ENCODE measurements at places on chromosomes 11 and 22.

DNA sequence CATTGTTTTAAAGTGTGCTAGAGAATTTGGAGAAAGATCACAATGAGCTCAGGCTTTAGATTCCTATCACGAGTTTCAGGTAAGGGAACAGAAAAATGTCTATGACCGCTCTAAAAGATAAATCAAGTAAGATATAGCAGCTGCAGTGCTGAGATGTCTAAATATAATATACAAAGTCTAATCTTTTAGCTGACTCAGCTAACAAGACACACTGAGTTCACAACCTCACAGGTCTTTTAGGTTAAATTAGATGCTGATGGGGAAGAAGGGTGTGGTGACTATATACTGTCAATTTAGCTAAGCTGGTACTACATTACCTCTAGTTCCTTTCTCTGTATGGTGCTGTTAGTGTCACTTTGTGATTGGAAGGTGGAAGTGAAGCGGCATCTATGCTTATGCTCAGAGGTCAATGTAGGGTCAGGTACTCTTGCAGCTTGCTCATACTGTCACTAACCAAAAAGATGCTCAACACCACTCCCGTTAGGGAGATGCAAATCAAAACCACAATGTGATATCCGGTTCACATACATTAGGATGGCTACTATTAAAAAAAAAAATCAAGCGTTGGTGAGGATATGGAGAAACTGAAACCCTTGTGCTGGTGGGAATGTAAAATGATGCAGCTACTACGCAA, 283.5 kb downstream of the SWAP70 start:
- DNase-seq = no peak

DNA sequence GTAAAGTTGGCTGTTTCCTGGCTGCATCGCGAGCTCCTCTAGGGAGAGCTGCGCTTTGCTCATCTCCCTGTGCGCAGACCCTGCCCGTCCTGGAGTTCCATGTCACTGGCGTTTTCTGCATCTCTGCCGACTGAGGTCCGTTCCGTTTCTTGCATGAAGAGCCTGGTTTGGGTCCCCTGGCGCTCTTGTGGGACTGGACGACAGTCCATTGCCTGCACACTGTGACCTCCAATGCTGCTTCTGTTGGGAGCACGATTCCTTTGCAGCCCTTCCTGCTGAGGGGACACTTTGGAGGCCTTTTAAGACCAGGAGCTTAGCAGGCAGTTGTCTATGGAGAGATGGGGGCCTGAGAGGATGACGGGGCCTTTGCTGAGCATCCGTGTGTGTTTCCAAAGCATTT, 90.3 kb downstream of the TBC1D22A start:
- DNase-seq = no peak

GRCh38 chr11:33179348-33179803, 18.1 kb upstream of the CSTF3 start:
- DNase-seq = no peak

DNA sequence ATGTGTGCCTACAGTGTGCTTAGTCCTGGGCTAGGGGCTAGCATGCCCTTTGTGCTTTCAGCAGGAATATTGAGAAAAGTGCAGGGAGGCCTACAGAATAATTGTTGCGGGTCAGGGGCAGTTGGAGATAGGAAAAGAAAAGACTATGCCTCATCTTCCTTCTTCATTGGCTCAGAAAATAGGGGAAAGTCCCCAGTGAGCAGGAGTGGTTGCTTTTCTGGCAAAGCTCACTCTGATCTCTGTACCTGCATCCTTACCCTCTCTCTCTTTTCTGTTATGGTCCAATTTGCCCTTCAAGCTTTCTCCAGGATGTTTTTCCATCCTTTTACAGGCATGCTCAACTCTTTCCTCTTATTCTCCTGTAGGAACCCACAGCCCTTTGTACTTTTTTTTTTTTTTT, 29.5 kb upstream of the RRM1 start:
- DNase-seq = no peak

DNA sequence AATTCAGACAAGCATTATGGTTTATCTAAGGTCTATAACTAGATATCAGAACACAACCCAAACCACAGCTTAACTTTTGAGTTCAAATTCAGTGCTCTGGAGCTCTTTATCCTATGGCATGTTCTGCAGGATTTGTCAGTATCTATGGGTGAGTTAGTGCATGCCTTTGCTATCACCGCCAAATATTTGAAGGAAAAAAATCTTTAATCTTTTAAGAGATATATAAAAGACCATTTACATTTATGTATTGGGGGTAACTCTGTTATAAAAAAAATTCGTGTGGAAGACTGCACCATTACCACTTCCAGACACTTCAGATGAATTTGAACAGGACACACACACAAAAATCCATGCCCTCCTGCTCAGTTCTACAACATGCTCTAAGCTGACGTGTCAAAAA, 313.5 kb upstream of the CHORDC1 start:
- DNase-seq = no peak

DNA sequence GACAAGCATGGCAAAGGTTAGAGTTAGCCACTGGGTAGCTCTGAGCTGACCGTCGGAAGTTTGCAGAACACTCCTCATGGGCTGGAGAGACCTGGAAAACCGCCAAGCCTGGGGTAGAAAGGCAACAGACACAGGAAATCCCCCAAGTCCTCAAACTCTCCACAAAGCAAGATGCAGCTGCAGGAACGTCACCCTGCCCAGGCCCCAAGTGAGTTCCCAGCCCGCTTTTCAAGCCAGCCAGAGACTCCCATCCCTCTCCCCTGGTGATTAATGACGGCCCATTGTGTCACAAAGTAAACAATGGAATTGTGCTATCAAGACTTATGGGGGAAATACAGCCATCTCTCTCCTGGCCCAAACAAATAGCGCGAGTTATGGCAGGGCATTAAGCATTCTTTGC, 633.0 kb downstream of the TBC1D22A start:
- DNase-seq = no peak

DNA sequence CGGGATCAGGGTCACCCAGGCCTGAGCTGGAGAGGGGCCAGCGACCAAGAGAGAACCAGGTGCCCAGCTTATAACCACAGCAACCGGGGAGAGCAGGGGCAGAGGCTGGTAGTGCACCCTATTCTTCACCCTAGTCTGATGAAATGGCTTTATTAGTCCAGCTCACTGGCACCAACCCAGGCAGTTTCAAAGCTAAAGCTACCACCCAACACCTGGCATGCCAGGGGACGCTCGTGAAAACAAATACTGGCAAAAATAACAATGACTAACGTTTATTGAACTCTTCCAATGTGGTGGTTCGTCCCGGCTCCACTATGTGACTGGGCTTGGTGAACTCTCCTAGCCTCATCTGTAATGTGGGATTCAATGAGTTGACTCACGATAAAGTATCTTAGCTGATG, 30.6 kb downstream of the SCGB1A1 start:
- no peak for DNase-seq

GRCh38 chr11:37788141-37788877, 1190.3 kb upstream of the RAG2 start:
- DNase-seq = no peak

- DNase-seq = no peak
These were observed 1.4 kb downstream of the CDKN1C start for GRCh38 chr11:2883979-2884815.

DNA sequence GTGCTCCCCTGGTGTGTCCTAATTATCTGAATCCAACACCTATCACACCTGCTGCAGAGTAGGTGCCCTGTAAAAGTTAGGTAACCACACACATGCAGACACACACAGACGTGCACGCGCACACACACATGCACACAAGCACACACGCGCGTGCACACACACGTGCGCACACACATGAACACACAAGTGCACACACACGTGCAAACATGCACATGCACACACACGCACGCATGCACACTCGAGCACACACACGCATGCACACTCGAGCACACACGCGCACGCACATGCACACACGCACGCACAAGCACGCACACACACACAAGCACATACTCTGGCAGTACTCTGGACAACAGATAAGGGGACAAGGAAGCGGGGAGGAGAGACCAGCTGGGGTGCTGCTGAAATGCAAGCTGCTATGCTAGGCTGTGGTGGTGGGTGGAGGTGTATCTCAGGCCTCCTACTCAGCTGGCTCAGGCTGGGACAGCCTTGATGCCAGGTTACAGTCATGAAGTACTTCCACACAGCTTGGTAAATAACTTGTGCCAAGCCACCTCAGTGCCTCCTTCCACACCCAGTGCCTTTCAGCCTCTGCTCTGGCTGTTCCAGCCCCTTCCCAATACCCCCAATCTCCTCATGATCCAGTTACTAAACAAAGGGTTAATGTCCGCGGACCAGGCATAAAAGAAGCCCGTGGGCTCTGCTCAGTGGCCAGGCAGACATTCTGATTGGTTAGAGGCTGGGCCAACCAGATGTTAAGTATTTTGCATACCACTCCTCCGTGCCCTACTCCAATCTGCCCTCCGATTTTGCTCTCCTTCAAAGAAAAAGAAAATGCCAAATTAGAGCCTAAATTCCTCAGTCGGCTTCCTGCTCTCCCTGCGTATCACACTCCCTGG, 374.1 kb downstream of the TENM4 start:
- no peak for DNase-seq

GRCh38 chr11:129202646-129203045, 10.5 kb upstream of the ARHGAP32 start:
- no peak for DNase-seq

- no peak for DNase-seq
These were observed 97.9 kb upstream of the CTSC start for GRCh38 chr11:88435415-88435814.

- no peak for DNase-seq
These were observed 11.1 kb upstream of the SOX10 start for GRCh38 chr22:37995460-37995859.

DNA sequence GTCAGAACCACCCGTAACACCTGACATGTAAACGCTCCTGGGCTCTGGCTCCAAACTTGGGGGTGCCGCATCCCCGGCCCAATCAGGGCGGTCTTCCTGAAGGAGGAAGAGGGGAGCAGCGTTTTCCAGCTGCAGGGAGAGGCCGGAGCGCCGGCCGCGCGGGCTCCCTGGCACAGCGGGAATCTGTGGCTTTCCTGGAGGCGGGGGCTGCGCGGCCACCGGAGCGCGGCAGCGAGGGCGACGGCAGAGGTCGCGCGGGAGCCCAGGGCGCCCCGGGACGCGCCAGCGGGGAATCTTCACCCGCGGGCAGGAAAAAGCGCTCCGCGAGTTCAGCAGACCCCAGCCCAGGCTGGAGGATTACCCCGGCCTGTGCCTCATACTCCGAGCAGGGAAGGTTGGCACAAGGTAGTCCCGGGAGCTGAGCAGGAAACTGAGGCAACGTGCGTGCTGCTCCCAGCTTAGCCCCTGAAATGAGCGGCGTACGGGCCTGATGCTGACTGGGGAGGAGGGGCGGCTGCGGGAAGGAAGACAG, 600 bp upstream of the ESAM start:
- no peak for DNase-seq

DNA sequence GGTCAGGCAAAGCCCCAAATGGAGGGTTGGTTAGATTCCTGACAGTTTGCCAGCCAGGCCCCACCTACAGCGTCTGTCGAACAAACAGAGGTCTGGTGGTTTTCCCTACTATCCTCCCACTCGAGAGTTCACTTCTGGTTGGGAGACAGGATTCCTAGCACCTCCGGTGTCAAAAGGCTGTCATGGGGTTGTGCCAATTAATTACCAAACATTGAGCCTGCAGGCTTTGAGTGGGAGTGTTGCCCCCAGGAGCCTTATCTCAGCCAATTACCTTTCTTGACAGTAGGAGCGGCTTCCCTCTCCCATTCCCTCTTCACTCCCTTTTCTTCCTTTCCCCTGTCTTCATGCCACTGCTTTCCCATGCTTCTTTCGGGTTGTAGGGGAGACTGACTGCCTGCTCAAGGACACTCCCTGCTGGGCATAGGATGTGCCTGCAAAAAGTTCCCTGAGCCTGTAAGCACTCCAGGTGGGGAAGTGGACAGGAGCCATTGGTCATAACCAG, 4.7 kb upstream of the TTC36 start:
- DNase-seq = no peak

DNA sequence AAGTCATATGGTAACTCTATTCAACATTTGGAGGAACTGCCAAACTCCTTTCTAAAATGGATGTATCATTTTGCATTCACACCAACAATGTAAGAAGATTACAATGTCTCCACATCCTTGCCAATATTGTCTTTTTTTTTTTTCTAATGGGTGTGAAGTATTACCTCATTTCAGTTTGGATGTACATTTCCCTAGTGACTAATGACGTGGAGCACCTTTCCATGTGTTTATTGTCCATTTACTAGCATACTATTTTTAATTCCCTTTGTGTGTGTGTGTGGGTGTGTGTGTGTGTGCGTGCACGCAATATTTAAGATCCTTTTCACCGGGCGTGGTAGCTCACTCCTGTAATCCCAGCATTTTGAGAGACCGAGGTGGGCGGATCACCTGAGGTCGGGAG, 62.7 kb downstream of the APOL3 start:
- no peak for DNase-seq

DNA sequence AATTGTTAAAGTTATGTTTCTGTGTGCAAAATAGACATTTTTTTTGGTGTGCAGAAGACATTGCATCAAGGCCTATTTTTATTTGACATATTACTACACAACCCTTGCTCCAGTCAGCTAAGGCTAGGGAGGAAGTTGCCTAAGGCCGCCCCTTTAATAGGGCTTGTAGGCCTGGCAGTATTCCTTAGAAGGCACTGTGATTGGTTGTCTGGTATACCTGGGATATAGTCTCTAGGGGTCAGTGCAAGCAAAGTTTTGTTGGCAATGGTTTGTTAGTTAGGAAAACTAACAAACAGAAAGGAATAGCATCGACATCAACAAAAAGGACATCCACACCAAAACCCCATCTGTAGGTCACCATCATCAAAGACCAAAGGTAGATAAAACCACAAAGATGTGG, 16.9 kb downstream of the CCDC15 start:
- DNase-seq = peak; percentile 18

GRCh38 chr22:40376149-40376548, 5.8 kb downstream of the SGSM3 start:
- no peak for DNase-seq

- DNase-seq = no peak
These were observed 27.6 kb downstream of the SLC6A5 start for GRCh38 chr11:20627026-20627425.

All from NT2/D1 (cell line).